Renal cortex interstitium (tissue), 15 donors: ENCODE measurements at places on chromosomes 4 and X.

GRCh38 chrX:87961471-87961870 lies 443.9 kb downstream of the KLHL4 start:
- DNase-seq: no peak

DNA sequence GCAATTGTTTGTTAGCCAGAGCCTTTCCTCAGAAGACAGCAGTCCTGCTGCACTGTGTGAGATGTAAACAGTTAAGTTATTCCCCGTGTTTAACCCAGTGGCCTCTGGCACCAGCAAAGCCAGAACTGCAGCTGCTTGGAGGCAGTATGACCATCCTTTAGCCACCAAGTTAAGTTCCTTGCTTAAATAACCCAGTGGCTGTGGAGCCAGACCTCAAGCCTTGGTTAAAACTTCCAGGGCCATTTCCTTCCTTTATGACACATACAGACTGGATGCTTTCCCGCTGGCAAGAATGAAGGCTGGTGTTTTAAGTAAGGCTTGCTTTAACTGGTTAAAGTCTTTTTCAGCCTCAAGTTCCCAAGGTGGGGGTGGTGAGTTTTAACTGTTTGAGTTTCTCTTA lies 379.8 kb downstream of the DCAF12L2 start:
- DNase-seq: no peak

DNA sequence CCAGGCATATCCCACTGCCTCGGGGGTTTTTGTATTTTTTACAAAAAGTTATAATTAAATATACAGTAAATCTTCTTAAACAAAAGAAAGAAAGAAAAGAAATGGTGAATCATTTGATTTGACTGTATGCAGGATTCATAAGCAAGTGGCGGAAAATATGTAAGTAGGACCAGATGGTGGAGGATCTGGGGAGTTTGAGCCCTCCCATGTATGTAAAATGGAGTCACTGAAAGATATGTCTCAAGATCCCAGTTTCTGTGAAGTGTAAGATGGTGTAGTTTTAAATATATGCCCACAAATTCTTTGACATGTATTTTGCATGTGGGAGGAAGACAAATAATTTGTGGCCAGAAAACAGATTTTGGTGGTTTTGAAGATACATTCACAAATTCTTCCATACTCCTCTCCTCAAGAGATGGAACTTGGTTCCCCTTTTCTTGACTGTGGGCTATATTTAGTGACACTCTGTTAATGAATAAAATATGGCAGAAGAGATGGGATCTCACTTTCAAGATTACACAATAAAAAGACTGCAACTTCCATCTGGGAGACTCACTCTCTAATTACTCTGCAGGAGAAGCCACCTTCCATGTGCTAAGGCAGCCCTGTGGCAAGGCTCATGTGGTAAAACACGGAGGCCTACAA lies 133.6 kb upstream of the S100G start:
- no peak for DNase-seq

DNA sequence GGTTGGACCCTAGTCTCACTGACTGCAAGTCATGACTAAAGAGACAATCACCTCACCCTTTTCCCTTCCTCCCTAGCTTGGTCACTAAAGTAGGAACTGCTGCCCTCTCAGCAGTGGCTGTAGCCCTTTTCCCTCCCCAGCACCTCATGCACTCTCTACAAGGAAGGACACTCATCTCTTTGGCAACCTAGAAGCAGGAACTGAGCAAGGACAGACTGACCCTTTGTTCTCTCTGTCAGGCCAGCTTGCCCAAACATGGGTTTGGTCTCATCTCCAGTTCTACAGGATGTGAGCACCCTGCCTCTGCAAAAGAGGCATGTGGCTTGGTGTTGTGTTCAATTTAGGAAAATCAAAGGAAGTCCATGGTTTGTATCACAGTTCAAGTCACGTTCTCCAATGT lies 15.8 kb downstream of the LEF1 start:
- DNase-seq: no peak

- no peak for DNase-seq
Observed at GRCh38 chr4:91630764-91631163, 673.0 kb upstream of the GRID2 start.

DNA sequence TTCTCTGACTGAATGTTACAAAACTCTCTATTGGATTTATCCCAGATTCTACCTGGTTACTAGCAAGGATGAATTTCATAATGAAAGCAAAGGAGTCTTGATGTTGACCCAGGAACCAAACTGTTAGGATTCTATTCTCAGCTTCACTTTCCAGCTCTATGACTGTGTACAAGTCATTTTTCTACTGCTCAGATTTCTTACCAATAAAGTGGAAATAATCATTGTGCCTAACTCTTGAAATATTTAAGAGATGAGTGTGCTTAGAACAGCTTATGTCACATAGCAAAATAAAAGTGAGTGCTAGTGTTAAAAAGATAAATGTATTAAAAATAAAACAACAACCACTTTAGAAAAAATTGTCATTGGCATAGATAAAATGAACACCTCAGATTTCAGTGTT lies 45.6 kb downstream of the EPHA5 start:
- DNase-seq: no peak

- no peak for DNase-seq
Observed at GRCh38 chr4:9891740-9892139, 110.3 kb downstream of the DRD5 start.
